Smooth muscle cell of the umbilical artery (primary cell): ENCODE measurements at places on chromosomes 13 and 19. TPM values are rescaled to one million over a fixed set of nuclear protein-coding genes. Genes with fewer than 3 reads are reported as not detected.

NOP53 gene
- total RNA-seq: 41.5 and 49.6 TPM in 2 replicates

UBL5 gene
- 117 and 361 TPM in 2 replicates for total RNA-seq

SLC7A10 gene
- not detected in 2 replicates for total RNA-seq

ZNF850 gene
- total RNA-seq: 5.0 and 7.5 TPM in 2 replicates

URI1 gene
- 67.1 and 98.0 TPM in 2 replicates for total RNA-seq

SIGLEC5 gene
- not detected in 2 replicates for total RNA-seq

SIRT2 gene
- 40.7 and 55.2 TPM in 2 replicates for total RNA-seq

LILRA1 gene
- total RNA-seq: not detected in 2 replicates

GPR4 gene
- not detected in 2 replicates for total RNA-seq

C19orf38 gene
- total RNA-seq: 0.30 and 0.69 TPM in 2 replicates

ZNF626 gene
- total RNA-seq: 18.4 and 32.1 TPM in 2 replicates

FBXO27 gene
- 3.3 and 6.4 TPM in 2 replicates for total RNA-seq

C5AR2 gene
- total RNA-seq: not detected in 2 replicates

CEACAM8 gene
- not detected in 2 replicates for total RNA-seq

HIPK4 gene
- total RNA-seq: under 0.01 and 0.14 TPM in 2 replicates

OVOL3 gene
- total RNA-seq: not detected in 2 replicates

KLK3 gene
- total RNA-seq: not detected in 2 replicates

DAND5 gene
- not detected in 2 replicates for total RNA-seq

KLHL26 gene
- total RNA-seq: 8.3 and 8.9 TPM in 2 replicates

SLC10A2 gene
- not detected in 2 replicates for total RNA-seq

APBA3 gene
- total RNA-seq: 26.5 and 27.6 TPM in 2 replicates

REEP6 gene
- 1.7 and 2.4 TPM in 2 replicates for total RNA-seq

NCAN gene
- not detected in 2 replicates for total RNA-seq

TEKTIP1 gene
- not detected in 2 replicates for total RNA-seq

SHISA7 gene
- not detected in 2 replicates for total RNA-seq

MADCAM1 gene
- total RNA-seq: under 0.01 TPM in 1 of 2 replicates, not detected in the other

RNF113B gene
- not detected in 2 replicates for total RNA-seq

GAPDHS gene
- not detected in 2 replicates for total RNA-seq

NXNL1 gene
- total RNA-seq: not detected in 2 replicates

PRR20B gene
- not detected in 2 replicates for total RNA-seq

KLF2 gene
- total RNA-seq: 1.8 and 8.8 TPM in 2 replicates

CCDC9 gene
- total RNA-seq: 4.5 and 11.9 TPM in 2 replicates

TNFSF13B gene
- 2.1 and 3.9 TPM in 2 replicates for total RNA-seq

ZNF560 gene
- total RNA-seq: 1.5 and 5.8 TPM in 2 replicates

MCEMP1 gene
- total RNA-seq: not detected in 2 replicates

ANO8 gene
- 4.5 and 7.6 TPM in 2 replicates for total RNA-seq

ZNF556 gene
- not detected in 2 replicates for total RNA-seq

MYO16 gene
- not detected in 2 replicates for total RNA-seq

ZNF586 gene
- 17.4 and 21.4 TPM in 2 replicates for total RNA-seq

CLC gene
- not detected in 2 replicates for total RNA-seq

FCAR gene
- total RNA-seq: not detected in 2 replicates

ZIC2 gene
- total RNA-seq: not detected in 2 replicates

ZNF567 gene
- total RNA-seq: 5.3 and 8.1 TPM in 2 replicates

KANK3 gene
- 0.18 TPM in 1 of 2 replicates, not detected in the other for total RNA-seq

INTS6 gene
- 51.7 and 58.7 TPM in 2 replicates for total RNA-seq

PSG7 gene
- not detected in 2 replicates for total RNA-seq

NCCRP1 gene
- not detected in 2 replicates for total RNA-seq
